ENCODE measurements at places on chromosomes 6 and 20. TPM values are rescaled to one million over a fixed set of nuclear protein-coding genes. Genes with fewer than 3 reads are reported as not detected.

MPIG6B gene
- total RNA-seq = not detected

IL20RA gene
- total RNA-seq = 0.22 TPM

PLEKHG1 gene
- 1.8 TPM for total RNA-seq

AIF1 gene
- not detected for total RNA-seq

LGSN gene
- total RNA-seq = not detected

KHDC1 gene
- total RNA-seq = 4.0 TPM

ZNF318 gene
- 23.6 TPM for total RNA-seq

SLA2 gene
- total RNA-seq = not detected

OOEP gene
- not detected for total RNA-seq

PPP1R16B gene
- not detected for total RNA-seq

NKX2-2 gene
- not detected for total RNA-seq

GPSM3 gene
- total RNA-seq = 5.6 TPM

PDE10A gene
- 10.4 TPM for total RNA-seq
